ENCODE measurements at places on chromosomes 11 and 22. TPM values are rescaled to one million over a fixed set of nuclear protein-coding genes. Genes with fewer than 3 reads are reported as not detected.

DNA sequence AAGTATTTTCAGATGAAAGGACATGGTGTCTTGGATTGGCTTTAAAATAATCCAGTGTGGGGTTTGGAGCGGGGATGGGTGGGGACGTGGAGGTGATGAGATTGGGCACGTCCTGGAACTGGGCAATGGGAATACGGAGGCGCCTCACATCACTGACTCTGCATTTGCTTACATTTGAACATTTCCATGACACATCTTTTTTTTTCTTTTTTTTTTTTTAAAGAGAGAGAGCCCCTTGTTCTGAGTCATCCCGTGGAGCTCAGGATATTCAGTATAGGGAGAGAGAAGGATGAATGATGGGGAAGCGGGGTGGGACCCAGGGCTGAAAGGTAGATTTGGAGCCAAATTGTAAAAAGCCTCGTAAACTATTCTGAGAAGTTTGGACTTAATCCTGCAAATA, 142.7 kb downstream of the FBXO7 start:
- no peak for DNase-seq

DNA sequence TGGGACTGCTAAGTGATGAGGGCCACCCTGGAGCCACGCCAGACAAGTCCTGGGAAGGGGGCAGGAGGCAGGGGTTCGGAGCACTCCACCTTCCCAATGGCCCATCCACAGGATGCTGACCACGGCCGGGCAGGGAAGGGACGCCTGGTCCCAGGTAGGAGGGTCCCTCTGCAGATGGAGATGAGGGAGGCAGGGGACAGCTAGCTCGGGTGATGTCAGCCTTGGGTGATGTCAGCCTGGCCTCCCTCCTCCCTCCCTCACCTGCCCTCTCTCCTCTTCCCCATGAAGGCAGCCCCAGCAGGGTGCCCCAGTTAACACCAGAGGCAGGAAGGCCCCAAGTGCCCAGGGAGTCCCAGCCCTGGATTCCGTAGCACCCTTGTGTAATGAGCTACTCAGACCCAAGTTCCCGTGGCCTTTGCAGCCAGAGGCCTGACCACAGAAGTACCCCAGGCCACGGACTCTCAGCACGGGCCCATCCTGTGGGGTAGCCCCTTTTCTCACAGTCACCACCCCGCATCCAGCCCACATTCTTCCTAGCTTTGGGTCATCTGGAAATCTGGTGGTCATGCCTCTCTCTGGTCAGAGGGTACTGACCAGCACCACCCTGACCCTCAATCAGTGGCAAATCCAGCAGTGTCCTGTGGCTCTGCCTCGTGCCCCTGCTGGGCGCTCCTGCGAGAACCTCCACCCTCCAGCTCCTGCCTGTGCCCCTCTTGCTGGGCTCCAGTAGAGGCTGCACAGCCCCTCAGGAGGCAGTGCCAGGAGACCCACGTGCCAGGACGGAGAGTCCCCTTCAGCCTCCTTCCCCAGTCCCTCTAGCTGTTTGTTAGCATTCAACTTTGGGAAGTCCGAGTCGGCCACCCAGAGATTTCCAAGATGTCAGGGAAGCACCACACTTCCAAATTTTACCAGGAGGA, 47.4 kb downstream of the SHANK2 start:
- DNase-seq = no peak

MMP12 gene
- total RNA-seq = 0.53 TPM

GRCh38 chr22:37171662-37172061, 16.4 kb downstream of the C1QTNF6 start:
- DNase-seq = no peak

DNA sequence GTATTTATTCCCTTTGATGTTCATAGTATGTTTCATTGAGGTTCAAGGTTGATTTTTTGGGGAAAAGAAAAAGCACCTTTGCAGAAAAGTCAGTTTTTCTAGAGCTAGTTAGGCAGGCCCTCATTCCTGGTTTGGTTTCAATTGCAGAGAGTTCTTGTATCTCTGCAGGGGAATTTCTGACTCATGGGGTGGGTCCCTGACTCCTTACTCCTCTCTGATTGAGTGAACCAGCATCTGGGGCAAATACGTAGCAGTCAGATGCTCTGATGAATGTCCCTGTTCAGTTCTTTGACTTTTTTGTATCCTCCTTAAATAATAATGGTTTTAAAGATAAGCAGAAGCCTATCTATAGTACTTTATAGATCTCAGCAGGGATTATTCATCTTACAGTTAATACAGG, 7.7 kb upstream of the NCR3LG1 start:
- no peak for DNase-seq

CNTF gene
- 5.3 TPM for total RNA-seq

SLC25A22 gene
- total RNA-seq = 14.2 TPM

DNA sequence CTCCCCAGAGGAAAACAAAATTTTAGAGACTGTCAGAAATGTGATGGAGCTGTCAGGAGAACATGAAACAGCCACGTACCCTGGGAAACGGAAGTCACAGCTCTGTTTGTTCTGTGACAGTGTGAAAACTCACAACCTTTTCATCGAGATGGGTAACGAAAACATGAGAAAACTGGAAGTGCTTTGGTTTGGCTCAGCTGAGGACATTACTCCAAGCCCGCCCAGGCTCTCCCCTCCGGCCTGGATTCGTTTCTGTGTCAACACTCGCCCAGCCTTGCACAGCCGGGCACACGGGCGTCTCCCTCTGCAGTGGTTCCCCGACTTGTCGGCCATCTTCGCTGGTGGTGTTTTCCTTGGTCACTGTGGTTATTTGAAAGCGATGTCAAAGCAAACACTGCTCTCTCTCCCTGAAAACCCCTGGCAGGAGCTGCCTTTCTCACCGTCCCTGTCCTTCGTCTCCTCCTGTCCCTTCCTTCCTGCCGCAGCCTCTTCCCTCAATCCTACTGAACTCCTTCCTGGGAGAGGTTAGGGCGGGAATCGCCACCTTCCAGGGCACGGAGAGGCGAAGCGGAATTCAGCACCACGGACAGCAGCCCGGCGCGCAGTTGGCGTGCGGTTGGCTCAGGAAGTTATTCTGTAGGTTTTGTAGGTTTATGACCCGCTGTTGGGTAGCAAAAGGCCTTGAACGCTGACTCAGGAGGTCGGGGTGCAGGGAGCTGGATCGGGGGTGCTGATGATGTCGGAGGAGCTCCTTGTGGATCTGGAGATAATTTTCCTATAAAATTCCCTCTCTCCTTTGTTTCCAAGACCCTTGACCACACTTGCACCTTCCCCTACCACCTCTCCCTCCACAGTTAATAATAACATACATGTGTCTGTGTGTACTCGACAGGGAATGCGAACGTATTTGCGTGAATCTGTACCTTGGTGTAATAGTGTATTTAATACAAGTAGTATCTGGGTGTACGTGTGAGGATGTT, 13.1 kb upstream of the RPS19BP1 start:
- peak; percentile 64 for DNase-seq

TESMIN gene
- total RNA-seq = 5.8 TPM

DNA sequence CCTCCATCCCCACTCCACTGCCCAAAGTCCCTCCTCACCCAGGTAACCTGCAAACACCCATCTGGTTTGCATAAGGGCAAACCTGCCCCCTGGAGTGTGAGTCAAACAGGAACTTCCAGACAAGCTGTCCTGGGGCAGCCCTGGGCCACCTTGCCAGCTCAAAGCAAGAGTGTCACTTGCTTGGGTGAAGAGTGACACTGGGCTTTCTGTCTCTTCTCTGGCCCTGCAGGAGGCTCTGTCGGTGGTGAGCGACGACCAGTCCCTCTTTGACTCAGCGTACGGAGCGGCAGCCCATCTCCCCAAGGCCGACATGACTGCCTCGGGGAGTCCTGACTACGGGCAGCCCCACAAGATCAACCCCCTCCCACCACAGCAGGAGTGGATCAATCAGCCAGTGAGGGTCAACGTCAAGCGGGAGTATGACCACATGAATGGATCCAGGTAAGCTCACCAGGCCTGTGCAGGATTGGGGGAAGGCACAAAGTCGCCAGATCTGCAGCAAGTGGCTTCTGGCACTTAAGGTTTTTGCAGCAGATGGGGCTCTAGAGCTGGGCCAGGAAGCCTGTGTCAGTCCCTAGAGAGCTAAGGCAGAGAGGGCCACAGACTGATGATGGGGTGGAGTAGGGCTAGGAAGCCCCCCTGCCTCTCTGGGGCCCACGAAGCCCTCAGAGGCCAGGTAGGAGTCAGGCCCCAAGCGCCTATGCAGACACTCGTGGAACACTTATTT, 64.2 kb downstream of the FLI1 start:
- no peak for DNase-seq

DNA sequence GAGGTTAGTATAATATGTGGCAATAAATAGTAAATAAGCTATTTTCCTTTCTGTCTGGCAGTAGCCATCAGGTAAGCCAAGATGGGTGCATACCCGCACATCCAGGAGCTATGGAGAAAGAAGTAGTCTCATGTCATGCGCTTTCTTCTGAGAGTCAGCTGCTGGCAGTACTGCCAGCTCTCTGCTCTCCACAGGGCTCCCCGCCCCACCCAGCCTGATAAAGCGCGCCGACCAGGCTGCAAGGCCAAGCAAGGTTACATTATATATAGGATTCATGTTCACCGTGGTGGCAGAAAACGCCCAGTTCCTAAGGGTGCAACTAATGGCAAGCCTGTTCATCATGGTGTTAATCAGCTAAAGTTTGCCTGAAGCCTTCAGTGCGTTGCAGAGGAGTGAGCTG, 126.2 kb downstream of the ATG16L2 start:
- no peak for DNase-seq

DDTL gene
- 9.9 TPM for total RNA-seq

GRCh38 chr11:102846292-102846691, 2.9 kb upstream of the MMP3 start:
- no peak for DNase-seq
